ENCODE measurements at places on chromosomes 7 and 10.

- DNase-seq, result no peak
Measured at GRCh38 chr7:30241767-30242166, 42.6 kb upstream of the ZNRF2 start.

DNA sequence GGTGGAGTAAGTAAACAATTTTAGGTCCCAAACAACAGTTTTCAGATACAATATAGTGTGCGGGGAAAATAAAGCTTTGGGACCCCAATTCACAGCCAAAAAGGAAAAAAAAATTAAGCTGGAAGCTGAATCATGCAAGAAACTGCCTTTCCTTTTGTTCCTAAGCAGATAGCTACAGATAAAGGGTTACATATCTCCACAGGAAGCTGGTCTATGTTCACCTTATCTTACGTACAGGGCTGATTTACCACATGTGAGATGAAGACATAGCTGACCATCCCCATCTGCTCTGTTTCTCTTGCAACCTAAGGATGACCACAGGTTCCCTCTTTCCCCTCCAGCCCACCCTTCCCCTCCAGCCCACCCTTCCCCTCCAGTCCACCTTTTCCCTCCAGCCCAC, 14.2 kb upstream of the PFKP start:
- DNase-seq, result no peak

GRCh38 chr10:2145491-2145890, 408.2 kb upstream of the ADARB2 start:
- no peak for DNase-seq

- no peak for DNase-seq
Measured at GRCh38 chr7:106152313-106152665, 40.2 kb upstream of the SYPL1 start.

DNA sequence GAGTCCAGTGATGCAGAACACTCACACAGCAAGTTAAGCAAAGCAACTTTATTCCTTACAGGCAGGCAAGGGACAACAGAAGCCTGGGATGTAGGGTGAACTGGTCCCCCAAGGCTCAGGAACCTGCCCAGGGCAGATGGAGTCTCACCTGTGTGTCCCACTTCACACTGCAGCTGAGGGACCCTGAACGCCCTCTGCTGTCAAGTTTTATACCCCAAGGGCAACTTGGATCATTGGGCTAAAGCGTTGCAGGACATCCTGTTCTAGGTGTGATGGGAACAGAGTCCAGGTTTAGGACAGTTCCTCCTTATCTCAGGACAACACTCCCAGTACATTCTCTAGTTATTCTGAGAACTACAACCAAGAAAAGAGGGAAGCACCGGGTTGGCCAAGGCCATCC, 49.5 kb upstream of the ZNF746 start:
- no peak for DNase-seq

DNA sequence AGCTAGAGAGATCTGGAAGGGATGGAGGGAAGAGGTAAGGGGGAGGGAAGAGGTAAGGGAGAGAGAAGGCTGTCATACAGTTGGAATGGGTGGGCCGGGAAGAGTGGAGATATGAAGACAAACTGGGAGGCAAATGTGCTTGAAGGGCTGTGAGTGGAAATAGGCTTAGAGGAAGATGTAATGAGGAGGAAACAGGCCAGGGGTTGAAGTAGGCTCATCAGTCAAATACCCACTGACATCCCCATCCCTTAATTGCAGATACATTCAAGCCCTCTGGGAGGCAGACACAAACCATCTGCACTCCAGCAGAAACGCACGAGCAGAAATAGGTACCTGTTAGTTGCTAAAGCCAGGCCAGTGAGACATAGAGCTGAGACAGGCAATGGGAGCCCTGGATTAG, 2.1 kb downstream of the SYNPO2L start:
- DNase-seq, result no peak

DNA sequence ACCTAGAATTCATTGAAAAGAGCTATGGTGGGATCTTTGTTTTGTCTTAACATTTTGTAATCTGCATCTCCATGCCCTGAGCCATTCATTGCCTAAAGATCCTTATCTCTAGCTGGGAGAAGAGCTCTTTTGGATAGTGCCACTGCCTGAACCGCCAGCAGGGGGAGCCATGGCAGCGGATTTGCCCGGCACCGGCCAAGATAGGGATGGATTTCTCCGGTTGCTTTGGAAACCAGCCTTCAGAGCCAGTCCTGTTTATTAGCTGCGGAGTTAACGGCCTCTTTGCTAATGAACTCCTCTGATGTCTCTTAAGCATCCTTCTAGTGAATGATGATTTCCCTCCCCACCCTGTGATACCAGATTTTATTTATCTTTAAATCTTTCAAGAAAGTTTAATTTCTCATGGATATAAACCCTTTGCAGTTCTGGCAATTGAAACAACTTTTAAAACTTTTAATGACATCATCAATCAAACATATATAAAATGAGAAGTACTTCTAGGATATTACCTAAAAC, 58.2 kb upstream of the LYZL2 start:
- DNase-seq, result peak; percentile 44
